ENCODE measurements at places on chromosomes 3 and 15.

- no peak for DNase-seq
Observed at GRCh38 chr3:116058844-116059243, 386.4 kb downstream of the LSAMP start.

DNA sequence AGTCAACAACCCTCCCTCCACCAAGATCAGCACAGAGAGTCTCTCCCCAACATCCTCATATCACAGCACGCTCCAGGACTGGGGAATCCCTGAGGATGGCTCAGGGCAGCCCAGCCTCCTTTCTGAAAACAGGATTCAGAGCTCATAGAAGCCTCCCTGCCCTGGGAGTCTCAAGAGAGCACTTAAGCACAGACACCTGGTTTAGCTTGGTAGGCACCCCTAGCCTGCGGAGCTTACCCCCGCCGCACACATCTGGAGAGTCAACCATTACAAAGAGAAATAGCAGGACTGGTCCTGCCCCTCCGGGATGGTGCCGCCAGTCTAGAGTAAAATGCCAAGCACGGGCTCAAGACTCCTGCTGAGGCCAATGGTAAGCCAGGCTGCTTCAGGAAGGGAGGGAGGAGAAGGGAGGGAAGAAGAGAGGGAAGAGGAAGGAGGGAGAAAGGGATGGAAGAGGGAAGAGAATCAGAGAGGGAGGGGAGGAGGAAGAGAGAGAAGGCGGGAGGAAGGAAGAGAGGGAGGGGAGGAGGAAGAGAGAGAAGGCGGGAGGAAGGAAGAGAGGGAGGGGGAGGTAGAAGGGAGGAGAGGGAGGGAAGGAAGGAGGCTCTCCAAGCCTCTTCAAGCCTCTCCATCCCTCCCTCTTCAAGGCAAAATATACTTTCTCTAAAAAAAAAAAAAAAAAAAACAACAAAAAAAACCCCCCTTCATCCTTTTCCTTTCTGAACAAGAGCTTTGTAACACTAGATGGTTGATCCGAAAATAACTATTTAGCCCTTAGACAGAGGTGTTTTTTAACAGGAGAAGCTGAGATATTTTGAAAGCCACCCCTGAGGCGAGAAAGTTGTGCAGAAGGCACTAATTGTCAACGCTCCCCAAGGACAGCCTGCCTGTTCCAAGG is 278.6 kb upstream of the TLE3 start:
- no peak for DNase-seq

DNA sequence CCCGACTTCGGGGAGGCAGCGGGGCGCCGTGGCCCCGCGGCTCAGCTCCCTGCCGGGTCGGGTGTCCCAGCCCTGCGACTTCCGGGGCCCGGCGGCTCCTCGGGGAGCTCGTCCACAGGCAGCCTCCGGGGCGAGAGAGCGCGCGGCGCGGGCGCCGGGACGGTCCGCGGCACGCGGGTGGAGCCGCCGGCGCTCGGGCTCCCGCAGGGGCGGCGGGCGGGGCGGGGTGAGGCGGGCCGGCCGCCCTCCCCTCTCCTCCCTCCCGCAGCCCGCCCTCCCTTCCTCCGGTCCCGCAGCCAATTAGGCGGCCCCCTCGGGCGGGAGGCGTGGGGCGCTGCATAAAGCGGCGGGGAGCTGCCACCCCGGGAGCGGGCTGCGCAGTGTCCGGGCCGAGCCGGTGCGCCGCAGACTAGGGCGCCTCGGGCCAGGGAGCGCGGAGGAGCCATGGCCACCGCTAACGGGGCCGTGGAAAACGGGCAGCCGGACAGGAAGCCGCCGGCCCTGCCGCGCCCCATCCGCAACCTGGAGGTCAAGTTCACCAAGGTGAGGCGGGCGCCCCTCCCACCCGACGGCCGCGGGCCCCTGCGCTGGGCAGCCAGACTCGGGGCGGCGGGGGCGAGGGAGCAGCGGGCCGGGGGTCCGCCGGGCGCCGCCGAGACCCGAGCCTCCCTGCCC is at the start of gene ALDH1A3:
Gene ALDH1A3 (plus strand): TSS at position 368 of the 675 bp plus-strand sequence. CDS start 77 bp downstream, at position 445.
- DNase-seq = no peak

DNA sequence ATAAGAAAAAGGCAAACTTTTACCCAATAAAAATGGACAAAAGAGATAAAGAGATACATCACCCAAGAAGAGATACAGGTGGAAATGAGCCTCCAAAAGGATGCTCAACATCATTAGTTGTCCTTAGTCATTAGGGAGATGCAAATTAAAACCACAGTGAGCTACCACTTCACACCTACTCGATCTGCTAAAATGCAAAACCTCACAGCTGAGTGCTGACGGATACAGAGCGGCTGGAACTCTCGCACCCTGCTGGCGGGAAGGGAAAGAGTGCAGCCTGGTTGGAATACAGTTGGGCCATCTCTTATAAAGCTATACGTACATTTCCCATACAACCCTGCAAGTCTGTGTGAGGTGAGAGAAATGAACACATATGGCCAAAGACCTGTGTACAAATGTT is 78.5 kb upstream of the PRR20G start:
- DNase-seq = no peak

GRCh38 chr3:24229468-24230221 is 265.0 kb downstream of the THRB start:
- no peak for DNase-seq

- no peak for DNase-seq
Observed at GRCh38 chr15:36911322-36911944, 188.9 kb downstream of the MEIS2 start.

GRCh38 chr3:47421741-47422649 is 41.2 kb downstream of the PTPN23 start:
- DNase-seq = no peak

Data from NCI-H187 (cell line).